T-helper 22 cell (primary cell): ENCODE measurements at places on chromosomes 12 and 14.

DNA sequence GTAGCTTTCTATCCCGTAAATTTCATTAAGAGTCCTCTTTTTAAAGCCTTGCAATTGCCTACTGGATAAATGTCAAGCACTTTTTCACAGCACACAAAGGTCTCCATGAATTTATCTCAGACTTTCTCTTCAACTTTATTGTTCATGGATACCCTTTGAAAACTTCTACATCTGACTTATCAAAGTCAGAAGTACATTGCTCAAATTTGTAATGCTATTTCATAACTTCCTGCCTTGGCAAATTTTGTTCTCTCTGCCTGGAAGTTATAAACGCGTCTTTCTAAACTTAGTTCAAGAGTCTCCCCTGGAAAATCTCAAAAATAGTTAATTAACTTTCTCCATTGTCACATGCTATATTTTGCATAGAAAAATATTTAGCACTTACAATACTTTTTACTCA, 55.9 kb upstream of the RERGL start:
- DNase-seq, result no peak

GRCh38 chr12:27437839-27438238, 8.7 kb upstream of the SMCO2 start:
- DNase-seq, result no peak

DNA sequence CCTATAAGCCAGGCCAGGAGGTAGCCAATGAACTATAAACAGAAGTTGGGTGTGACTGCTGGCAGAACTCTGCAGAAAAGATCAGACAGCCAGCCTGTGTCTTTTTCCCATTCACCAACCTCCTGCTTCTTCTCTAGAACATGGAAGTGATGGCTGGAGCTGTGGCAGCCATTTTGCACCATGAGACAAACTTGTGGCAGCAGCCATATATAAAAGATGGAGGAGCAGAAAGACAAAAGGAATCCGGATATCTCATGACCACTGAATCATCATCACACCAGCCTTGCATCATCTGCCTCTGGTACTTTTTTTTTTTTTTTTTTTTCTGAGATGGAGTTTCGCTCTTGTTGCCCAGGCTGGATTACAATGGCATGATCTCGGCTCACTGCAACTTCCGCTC, 8.7 kb downstream of the BEGAIN start:
- DNase-seq, result no peak

DNA sequence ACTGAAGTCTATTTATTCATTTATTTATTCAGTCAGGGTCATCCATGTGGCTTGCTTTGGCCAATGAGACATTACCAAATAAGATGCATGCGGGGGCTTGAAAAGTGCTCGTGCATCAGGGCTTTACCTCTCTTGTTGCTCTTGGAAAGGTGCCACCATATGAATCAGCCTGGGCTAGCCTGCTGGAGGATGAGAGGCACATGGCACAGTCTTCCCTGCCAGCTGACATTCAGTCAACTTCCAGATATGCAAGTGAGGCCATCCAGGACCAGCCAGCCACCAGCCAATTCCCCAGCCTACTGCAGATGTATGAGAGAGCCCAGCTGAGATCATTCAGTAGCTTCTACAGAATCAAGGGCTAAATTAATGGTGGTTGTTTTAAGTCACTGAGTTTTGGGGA, 105.2 kb upstream of the RPH3A start:
- no peak for DNase-seq

GRCh38 chr12:122204167-122205052, 901 bp downstream of the B3GNT4 start:
- no peak for DNase-seq

GRCh38 chr12:66239295-66239694, 50.3 kb downstream of the IRAK3 start:
- no peak for DNase-seq

DNA sequence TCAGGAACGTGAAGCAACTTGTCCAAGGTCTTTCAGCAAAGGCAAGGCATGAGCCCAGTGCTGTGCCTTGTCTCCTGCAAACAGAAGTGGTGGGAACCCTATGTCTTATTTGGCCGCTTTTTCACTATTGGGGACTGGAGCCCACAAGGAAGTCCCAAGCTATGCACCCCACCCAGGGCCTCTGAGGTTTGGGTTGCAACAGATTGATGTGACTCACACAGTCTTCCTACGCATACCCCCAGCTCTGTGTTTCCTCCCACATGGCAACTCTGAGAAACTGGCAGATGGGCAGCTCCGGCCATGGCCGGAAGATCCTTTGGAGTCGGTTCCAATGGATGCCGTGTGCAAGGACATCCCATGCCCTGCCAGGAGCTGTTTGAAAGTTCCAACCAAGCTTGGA, 28.3 kb upstream of the CMKLR1 start:
- no peak for DNase-seq

- DNase-seq, result no peak
Measured at GRCh38 chr14:85205875-85206274, 324.1 kb upstream of the FLRT2 start.

- DNase-seq, result no peak
Measured at GRCh38 chr14:99976021-99976420, 89.2 kb upstream of the EVL start.

DNA sequence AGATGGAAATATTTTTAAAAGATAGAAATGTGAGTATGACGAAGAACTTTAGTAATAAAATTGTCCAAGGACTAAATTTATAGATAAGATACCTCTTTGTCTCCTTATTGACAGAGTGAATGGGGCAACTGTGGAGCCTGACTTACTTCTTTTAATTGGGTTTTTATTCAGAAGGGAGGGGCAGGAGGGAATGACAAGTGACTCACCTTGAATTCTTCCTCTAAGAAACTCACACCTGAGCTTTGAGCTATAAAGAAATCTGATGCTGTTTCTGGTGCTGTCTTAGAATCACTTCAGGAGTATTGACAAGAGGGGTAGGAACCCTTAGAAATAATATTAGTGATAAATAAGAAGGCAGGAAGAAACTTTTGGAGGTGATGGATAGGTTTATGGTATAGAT, 951 bp downstream of the NR1H4 start:
- DNase-seq, result no peak

DNA sequence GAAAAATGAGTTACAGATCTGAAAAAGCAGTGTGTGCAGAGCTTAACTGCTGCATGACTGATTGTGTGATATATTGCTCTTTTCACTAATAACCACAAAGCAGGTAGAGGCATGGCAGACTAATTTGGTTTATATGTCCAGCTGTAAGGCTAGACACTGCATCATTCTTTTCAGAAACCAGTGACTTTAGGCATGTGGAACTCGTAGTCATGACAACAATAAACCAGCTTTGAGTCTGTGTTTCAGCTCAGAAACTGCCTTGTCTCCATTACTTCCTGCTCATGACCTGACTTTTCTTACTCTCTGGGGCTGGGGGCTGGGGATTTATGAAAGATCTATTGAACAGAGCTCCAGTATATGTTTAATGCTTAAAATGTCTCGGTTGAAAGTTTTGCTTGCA, 146.8 kb upstream of the LRIG3 start:
- DNase-seq, result no peak

DNA sequence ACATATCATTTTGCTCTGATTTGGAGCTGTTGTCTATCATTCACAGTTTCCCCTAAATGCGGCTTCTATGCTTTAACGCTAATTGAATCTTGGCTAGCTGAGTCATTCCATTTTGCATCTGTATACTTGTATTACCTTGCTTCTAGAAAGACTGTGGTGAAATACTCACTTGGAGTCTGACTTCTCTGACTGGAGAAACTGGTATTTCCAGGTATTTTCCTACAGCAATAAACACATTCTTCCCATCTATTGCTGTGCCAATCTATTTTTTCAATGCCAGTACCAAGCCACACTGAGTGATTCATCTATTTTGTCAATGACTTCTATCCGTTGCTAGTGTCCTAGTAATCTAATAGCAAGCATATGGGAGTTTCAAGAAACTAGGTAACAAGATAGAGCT, 76.0 kb upstream of the ST8SIA1 start:
- no peak for DNase-seq

DNA sequence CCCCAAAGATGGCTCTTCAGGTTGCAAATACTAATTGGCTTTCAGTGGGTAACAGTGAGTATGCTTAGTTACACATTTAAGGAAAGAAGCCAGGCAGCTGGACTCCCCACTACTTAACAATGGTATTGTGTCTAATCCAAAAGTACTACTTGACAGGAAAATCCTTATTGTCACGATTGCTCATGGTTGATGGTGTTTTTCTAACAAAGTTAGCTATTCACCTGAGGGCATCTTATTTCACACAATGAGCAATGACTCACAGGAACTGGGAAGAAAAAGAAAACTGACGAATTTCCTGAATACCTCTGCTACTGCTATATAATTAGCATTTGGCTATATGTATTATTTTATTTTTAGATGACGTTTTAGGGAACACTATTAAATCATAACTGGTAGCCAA, 33.4 kb upstream of the ALG10 start:
- DNase-seq, result no peak

DNA sequence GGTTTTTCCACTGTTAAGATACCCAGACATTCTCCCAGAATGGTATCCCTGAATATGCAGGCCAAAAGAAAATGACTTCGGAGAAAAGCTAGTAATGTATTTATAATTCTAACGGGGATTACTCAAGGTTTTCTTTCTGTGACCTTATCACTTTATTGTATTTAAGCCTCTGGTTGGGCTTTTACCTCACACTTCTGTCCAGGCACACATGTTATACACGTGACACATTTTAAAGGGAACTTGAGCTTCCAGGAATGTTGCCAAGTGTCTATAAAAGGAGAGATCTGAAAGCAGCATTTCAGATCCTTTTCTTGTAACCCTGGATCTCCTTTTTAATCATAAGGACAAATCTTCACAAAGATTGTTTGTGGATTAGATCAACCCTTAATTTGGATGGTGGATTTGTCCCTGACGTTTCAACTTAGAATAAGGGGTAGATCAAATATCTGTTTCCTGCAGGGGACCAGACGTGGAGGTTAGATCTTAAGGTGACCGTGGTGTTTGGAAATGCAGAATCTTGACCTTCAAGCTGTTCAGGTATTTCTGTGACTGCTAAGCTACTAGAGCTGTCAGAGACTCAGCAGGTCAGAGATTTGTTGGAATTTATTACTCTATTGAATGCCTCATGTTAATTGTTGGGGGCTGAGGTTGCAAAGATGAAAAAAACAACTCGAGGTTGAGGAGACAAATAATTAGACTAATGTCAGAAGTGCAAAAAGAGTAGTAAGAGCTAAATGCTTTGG, 1.5 kb downstream of the CIPC start:
- no peak for DNase-seq

- DNase-seq, result no peak
Measured at GRCh38 chr12:65510584-65511050, 232.1 kb downstream of the MSRB3 start.

DNA sequence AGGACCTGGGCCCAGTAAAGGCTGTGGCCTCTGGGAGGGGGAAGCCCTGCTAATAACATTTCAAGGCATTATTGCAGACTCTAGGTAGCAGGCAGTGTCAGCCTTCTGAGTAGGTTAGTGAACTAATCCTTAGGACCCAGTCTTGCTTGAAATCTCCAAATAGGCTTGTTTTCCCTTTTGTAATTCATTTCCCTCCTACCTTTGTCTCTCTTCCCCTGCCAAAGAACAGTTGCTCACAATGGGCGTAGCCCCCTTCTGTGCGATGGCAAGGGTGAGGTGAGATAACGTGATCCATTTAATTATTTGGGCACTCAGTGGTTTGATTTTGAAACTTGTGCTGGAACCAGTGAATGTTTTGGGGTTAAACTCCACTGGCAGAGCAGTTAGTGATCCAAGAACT, 10.9 kb downstream of the PELI2 start:
- no peak for DNase-seq

DNA sequence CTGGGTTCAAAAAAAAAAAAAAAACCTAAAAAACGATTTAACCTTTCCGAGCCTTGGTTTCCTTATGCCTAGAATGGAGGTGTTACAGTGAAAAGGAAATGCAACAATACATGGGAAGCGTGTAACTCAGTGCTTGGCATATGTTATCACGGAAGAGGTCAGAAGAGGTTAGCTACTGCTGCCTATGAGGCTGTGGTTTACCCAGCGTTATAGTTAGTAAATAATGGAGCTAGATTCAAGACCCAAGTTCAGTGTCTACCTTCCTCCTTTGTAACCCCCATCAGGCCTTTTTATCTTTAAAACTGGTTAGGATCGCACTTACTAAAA, 839 bp downstream of the IFT43 start:
- no peak for DNase-seq

DNA sequence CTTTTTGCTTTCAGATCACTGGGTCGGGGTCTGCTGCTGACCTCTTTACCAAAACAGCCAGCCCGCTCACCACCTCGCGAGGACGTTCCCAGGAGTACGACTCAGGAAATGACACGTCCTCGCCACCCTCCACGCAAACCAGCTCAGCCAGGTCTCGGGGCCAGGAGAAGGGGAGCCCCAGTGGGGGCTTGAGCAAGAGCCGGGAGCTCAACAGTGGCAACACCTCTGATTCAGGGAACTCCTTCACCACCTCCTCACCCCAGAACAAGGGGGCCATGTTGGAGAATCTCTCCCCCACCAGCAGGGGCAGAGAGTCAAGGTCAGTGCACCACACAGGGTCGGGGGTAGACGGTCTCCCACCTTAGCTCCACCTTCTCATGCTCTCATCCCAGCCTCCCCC, 33.4 kb upstream of the HSPB8 start:
- no peak for DNase-seq

GRCh38 chr12:24561882-24562770, 386.8 kb downstream of the BCAT1 start:
- no peak for DNase-seq

DNA sequence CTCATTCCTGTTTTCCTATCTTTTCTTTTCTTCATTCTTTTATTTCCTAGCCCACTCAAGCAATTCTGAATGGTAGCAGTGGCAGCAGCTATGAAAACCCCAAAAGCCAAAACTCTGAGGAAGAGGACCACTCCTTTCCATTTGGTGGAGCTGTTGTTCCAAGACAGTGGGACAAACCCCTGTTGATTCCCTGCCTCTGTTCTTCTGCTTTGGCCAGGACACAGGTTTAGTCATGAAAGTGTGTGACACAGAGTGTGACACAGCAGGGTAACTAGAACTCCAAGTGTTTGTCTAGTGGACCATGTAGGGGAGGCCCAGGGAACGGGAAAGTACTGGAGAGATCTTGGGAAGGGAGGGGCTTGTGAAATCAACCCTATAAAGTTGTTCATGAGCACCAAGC, 71.1 kb downstream of the PTCSC3 start:
- DNase-seq, result no peak
